ENCODE measurements at places on chromosomes 3 and 15.

DNA sequence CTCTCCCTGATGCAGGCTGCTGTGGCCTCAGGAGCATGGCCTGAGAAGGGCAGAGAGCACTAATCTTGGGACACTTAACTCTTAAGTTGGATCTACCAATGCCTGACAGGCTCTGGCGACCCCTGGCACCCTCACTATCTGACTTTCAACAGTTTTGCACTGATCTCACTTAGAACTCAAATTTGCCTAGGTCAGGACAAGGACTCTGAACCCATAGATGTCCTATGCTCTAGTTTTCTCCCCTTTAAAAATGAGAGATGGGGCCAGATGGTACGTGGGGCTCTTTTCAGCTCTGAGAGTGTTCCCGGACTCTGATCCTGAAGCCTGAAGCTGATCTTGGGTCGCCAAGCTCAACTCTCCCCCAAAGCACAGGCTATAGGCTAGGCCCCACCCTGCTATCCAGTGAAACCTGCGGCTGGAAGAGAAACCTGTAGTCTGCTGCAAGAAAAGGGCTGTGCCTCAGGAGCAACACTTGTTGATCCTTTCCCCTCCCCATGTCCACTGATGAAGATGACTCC is 65.7 kb downstream of the RPL39L start:
- DNase-seq, result no peak

DNA sequence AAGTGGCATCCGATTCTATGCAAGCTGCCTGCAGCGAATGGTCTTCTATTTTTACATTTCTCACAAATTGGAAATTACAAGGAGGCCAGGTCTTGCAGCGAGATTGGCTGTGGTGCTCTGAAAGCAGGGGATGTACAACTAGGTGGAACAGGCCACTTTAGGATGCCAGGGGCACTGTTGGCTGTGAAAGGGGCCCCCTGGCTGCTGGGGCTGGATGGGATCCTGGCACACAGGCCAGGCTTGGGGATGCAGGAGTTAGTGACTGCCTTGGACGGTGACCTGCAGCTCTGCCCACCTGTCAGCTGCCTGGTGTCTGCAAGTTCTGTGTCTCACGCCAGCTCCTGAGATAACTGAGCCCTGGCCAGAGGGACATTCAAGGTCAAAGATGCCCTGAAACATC is 4.6 kb downstream of the SLC6A1 start:
- DNase-seq, result no peak

DNA sequence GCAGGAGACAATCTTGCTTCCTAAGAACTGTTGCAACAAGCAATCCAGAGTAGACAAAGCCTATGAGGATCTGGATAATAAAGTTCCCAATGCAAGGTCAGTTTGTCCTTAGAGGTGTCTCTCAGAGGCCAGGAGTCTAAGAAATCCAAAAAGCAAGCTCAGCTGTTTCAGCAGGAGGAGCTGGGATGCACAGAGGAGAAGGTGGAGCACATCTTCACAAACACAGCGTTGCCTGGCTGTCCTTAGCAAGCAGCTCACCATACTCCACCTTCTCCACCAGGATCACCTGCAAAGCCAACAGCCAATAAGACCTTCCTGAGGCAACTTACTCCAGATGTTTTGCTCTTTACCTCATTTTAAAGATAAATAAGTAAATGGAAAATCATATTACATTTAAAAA is 365 bp downstream of the ZBED2 start:
- no peak for DNase-seq

DNA sequence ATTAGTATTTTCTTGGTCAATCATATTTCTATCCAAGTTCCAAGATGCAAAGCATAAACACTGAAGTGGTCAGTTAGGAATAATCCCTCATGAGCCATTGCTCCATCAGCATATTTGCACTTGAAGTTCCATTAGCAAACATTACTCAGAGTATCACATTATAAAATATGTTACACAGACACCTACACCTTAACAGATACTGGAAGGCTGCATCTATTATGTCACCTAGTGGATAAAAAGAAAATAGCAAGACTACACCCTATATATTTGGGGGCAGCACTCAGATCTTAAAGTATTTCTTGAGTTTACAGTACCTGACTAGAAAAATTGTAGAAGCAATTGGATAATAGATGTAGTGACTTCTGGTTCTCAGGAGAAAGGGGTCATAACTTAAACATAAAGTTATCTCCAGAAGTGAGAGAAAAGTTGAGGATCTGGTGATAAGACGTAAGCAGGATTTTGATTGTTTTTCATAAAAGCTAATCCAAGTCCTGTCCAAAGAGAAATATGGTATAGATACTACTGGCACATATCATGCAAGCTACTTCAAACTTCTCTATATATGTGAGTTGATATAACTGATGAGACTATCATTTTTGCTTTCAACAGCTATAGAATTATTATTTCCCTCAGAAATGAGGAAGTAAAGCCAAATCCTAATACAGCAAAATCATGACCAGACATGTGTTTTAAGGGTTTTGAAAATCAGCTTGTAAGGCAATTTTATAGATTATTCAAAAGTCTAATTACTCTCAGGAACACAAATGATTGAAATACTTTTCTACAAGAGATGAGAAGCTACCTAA is 422.2 kb downstream of the GBE1 start:
- no peak for DNase-seq

DNA sequence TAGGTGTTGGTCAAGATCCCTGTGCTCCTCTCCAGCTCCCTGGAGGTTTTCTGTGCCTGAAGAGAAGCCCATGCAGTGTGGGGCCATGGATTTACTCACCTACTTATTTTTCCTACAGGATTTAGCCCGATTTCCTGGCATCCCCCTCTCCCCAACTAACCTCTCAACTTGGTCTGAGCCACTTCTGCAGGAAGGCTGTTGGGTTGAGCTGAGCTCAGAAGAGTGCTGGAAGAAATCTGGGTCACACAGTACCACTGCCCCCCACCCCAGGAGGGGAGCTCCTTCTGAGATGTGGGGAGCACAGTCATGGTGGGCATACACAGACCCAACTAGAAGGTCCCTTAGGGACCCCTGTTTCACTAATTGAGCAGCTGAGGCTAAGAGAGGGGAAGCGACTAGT is 34.4 kb upstream of the SLCO2A1 start:
- DNase-seq, result no peak

- no peak for DNase-seq
These were observed 195.8 kb downstream of the TBC1D5 start for GRCh38 chr3:17546500-17547255.

- peak; percentile 9 for DNase-seq
These were observed 43.5 kb downstream of the CA12 start for GRCh38 chr15:63338170-63338569.

GRCh38 chr3:25229586-25229985 is 198.5 kb upstream of the RARB start:
- no peak for DNase-seq

DNA sequence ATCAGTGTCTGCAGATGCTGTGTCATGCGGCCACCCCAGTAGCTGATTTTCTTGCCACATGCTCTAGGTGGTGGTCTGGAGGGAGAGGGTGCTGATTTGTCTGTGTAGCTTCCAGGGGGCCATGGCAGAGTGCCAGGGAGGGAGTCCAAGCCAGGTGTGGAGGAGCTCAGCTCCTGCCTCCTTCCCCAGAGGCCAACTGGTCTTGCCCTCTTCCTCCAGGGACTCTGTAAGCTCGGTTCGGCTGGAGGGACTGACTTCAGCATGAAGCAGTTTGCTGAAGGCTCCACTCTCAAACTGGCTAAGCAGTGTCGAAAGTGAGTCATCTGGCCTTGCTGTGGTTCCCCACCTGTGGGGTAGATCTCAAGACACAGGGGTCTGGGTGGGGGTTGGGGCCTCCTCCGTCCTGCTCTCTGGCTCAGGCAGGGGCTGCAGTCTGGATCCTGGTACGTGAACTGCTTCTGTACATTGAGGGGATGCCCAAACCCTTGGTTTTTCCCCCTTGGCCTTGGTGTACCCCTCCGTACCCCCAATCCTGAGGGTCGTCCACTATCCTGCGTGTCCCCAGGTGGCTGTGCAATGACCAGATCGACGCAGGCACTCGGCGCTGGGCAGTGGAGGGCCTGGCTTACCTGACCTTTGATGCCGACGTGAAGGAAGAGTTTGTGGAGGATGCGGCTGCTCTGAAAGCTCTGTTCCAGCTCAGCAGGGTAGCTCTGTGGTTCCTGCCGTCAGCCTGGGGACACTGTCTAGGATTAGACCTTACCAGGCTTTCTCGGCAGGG is 6.9 kb upstream of the RCCD1 start:
- DNase-seq, result no peak

GRCh38 chr3:27669591-27669990 is 52.5 kb downstream of the EOMES start:
- no peak for DNase-seq

- no peak for DNase-seq
These were observed 15.5 kb upstream of the ZBED2 start for GRCh38 chr3:111610612-111611054.

GRCh38 chr15:63181648-63182047 is 7.8 kb upstream of the RAB8B start:
- DNase-seq, result no peak

- no peak for DNase-seq
These were observed 61.9 kb downstream of the SMAD3 start for GRCh38 chr15:67127331-67127664.

- no peak for DNase-seq
These were observed 25.5 kb downstream of the SLC9A9 start for GRCh38 chr3:143822798-143823197.

DNA sequence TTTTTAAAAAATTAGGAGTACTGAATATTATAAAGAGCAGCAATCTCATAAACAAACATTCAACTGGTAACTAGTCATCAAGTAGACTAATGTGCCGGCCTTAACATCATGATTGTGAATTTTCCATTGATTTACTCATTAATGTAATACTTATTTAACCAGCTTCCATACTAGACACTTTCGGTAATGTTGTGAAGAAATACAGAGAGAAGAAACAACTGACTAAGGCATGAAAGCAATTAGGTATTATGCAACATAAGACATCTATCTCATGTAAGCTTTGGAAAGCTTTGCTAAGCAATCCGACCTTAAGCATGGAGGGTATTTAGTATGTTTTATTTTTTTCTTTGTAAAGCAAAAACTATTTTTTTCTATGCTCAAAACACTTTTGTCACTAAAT is 108.0 kb downstream of the IL1RAP start:
- DNase-seq, result no peak

- DNase-seq, result no peak
These were observed 150.3 kb downstream of the ALCAM start for GRCh38 chr3:105516972-105517371.

DNA sequence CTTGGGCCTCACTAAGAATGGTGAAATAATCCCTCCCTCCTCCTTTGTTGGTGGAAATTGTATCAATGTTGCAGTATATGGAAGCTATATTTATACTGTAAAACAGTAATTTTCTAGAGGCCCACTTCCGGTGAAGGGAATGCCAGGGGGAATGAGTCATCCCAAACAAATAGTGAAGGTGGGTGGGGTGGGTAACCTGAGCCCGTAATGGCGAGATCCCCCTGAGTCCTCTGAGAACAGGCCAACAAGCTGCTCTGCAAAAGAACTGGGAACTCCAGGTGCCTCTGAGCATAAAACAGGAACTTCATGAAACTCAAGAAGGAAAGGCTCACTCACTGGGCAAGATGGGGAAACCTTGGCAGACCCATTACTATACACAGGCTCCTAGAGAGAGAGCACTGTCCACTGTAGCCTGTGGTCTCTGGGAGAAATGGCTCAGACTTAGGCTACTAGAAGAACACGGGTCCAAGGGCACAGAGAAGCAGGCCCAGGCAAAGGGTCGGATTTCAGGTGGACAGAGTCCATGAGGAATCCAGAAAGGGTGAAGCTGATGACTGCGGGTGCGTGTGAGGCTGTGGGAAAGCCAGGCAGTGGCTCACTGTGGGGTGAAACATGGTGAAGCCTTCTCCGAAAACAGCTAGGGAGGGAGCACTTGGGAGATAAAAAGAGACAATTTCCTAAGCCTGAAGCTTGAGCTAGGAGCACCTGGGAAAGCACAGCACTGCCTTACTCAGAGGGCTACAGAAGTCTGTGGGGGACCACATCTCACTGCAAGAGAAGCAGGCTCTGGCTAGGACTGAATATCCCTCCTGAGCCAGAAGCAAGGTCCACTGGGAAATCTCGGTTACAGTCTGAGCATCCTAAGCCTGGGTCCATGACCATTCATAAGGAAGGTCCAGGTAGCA is 19.8 kb downstream of the LARP6 start:
- DNase-seq, result no peak

- DNase-seq, result no peak
These were observed 763.4 kb downstream of the GBE1 start for GRCh38 chr3:80998022-80998421.

GRCh38 chr3:143977341-143978262 is 6.0 kb downstream of the DIPK2A start:
- DNase-seq, result no peak

Data from NCI-H446 (cell line).